ENCODE measurements at places on chromosomes 3 and 15.

DNA sequence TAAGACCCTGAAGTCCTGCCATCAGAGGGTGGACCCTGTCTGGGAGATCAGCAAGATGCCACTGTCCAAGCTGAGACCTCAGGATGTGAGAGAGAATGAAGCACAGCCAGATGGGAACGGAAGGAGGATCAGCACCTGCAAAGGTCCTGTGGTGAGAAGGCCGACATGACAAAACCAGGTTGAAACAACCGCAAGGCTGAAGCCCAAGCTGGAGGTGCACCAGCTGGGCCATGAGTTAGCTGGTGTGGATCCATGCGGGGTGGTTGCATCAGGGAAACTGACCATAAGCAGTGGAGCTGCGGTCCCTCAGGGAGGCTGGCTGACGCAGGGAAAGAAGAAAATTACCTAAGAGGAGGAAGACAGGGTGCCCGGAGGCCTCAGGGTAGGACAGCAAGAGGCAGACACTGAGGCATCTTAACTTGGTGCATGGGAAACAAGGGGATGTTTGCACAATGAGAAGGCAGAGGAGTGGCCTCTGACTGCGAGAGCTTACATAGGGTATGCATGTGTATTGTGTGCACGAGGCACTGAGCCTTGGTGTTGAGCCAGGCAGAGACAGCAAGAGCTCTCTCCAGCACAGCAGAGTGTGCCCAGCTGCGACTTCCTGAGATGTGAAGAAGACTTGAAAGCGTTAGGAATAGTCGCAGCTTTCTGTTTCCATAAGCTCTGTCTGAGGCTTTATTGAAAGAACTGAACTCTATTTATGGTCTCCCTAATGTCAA, 497.7 kb downstream of the OCA2 start:
- no peak for DNase-seq

- no peak for DNase-seq
Measured at GRCh38 chr3:110881069-110881468, 190.5 kb upstream of the NECTIN3 start.

- DNase-seq, result peak; percentile 33
Measured at GRCh38 chr3:183427876-183428446, 458 bp downstream of the MCF2L2 start.

DNA sequence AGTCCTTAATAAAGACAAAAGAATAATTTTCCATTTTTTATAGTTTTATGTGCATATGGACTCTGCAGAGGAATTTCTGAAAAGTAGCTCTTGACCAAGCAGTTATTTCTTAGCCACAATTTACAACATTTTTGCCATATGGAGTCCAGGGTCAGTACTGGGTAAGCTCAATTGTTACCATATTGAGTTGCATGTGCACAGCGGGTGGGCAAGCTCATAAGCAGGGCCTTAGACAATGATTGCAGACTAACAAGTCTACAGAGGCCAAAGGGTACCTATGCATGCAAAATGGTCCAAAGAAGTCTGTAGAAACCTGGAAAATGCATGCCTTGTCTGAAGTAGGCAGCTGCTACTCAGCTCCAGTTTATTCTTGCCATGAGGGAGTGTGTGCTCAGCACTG, 19.0 kb upstream of the ARHGEF26 start:
- no peak for DNase-seq

DNA sequence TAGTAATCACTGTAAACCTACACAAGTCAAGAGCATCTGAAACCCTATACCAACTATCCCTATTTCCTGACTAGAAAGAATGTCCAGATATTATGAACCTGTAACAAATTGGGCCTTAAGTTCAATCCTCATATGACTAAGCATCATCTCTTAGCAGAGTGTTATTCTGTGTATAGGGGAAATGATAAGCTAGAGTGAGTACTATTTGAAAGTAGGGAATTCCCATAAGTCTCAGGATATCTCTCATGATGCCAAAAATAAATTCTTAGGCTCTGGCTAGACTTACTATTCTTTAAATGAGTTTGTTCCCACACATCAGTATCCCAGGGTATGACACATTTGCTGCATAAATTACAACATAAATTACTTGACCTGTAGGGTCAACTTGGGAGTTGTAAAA, 15.3 kb downstream of the MRPL47 start:
- DNase-seq, result no peak

- no peak for DNase-seq
Measured at GRCh38 chr3:108494906-108495531, 15.4 kb downstream of the MYH15 start.

DNA sequence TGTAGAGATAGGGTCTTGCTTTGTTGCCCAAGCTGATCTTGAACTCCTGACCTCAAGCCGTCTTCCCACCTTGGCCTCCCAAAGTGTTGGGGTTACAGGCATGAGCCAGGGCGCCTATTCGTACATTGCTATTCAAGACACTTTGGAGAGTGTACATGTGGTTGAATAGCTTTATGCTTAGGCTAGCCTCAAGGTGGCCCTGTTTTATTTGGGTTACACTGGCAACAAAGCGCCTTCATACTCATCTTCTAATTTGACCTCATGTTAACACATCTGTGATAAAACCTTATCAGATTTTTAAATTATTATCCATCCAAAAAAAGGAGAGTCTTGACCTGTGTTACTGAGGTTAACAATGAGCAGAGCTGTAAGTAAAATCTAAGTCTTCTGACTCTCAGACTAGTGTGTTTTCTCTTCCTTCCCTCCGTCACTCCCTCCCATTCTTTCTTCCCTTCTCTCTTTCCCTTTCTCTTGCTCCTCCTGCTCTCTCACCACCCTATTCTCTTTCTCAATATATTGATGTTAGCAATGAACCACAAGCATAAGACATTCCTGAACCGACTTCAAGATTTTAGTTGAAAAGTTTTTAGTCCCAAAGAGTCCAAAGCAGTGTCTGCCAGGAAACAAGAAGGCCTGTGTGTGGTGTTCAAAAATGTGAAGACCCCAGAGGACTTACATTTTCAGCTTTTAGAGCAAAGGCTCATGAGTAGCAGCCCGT, 603.7 kb upstream of the CFAP20DC start:
- DNase-seq, result no peak
